ENCODE measurements at places on chromosomes 16 and 17.

DNA sequence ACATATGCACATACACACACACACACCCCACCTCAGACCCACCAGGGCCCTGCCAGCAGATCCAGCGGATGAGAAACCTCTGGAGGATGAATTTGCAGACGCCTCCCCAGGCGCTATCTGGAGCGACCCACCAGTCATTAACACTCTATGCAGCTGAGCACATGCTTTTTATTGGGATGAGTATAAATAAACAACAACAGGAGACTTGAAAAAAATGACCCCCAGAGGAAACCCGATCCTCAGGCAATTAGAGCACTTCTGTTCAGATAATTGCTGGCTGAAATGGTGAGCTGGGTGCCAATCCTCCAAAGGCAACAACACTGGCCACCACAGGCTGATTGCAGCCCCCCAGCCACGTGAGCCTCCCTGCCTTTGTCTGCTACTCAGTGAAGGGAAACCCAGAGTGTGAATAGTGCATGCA is 32.9 kb downstream of the DYNLRB2 start:
- DNase-seq, result no peak

DNA sequence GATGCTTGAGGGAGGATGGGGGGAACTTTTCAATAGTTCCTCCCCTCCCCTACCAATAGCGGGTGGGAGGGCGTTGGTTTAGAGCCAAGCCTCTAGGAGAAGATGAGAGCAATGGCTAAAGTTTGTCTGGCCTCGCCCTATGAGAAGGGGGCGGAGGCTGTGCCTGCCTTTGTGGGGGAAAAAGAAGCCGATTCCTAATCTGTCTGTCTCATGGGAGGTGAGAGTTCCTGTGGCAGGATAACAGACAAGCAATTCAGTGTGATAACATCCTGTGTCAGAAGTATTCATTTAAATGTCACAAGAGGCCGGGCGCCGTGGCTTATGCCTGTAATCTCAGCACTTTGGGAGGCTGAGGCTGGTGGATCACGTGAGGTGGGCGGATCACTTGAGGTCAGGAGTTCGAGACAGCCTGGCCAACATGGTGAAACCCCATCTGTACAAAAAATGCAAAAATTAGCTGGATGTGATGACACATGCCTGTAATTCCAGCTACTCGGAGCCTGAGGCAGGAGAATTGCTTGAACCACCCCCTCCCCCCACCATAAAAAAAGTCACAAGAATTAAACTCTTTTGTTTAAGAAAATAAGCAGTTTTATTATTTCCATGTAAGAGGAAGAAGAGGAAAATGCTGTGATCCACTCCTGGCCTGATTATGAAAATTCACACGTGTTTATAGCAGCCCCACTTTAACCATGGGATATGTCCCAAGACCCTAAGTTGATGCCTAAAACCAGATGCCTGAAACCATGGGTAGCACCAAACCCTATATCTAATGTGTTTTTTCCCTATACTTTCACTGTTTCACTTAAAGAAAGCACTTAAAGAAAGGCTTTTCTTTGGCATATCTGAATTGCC is 1.7 kb downstream of the SLFN5 start:
- peak; percentile 78 for DNase-seq

- DNase-seq, result peak; percentile 87
Measured at GRCh38 chr17:82037092-82037888, at the start of gene DCXR. DCXR (minus strand) TSS chr17:82037697; CDS start chr17:82037682, 15 bp downstream.

DNA sequence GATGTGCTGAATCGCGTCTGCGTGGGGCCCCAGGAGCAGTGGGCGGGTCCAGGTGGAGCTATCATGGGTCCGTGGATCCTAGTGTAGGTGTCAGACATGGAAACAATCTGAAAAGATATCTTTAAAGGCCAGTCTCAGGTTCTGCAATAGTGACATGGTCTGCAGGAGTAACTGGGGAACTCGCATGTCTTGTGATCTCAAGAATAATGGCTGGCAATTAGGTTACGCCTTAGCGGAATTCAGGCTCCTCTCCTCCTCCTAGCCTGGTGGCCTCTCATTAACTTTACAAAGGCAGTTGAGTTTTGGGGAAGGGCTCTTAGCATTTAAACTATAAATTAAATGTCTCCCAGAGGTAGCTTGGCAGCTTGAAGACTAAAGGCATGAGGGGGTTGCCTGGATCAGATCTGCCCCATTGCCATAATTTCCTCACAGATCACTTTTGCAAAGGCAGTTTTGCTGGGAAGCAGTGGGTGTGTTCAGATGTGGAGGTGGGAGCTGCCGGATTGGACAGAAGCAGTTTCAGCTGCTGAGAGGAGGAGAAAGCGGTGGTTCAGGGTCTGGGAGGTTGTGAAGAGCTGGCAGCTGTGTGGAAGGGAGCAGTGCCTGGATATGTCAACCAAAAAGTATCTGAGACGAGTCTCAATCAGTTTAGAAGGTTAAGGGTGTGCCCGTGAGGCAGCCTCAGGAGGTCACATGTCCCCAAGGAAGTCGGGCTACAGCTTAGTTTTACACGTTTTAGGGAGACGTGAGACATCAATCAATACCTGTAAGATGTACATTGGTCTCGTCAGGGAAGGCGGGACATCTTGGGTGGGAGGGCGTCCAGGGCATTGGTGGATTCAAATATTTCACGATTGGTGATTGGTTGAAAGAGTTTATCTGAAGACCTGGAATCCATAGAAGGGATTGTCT is 2.7 kb downstream of the TBCD start:
- DNase-seq, result no peak

DNA sequence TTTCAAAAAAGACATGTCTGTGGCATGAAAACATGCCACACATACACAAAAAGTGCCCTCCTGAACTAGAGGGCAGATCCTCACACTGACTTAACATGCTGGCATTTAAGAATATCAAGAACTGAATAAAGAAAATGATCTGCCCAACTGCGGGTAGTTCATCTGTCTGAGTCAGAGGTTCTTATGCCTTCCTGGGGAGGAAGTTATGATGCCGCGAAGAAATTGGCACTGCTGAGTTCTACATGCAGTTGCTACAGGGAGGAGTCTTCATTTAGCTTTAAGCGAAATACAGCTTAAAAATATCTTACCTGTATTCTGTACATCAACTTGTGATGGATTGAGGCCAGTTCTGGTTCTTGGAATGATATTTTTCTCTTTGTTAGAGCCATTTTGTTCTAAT is 6.3 kb downstream of the ALDH3A2 start:
- no peak for DNase-seq

Data from stimulated activated CD8-positive, alpha-beta memory T cell treated with anti-CD3 and anti-CD28 coated beads, Interleukin-15, amount 100 ng/mL, for 4 hours (primary cell).